ENCODE measurements at places on chromosomes 11 and 22. TPM values are rescaled to one million over a fixed set of nuclear protein-coding genes. Genes with fewer than 3 reads are reported as not detected.

DNA sequence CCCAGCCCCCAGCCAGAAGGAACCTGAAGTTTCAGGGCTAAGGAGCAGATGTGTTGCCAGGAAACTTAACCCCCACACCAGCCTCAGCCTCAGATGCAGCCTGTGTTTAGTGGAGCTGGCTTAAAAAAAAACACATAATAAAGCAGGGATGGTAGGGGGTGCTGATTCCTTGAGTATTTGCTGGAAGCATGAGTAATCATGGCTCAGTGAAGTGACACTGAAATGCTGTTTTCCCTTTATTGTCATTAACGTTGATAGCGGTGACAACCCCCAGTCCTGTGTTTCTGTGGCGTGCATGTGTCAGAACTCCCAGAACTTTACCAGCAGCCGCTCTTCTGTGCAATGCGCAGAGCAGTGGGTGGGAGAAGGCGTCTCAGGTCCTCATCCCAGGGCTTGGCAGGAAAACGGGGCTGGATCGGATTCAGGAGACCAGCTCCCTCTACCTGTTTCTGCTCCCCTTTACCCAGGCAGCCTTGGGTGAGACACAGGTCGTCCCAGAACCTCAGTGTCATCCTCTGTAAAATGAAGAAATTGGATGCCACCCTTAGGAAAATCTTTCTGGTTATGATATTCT, 1282.1 kb downstream of the TBC1D22A start:
- no peak overlapping the region for H3K4me3 ChIP-seq
- H3K4me1 ChIP-seq = no peaks in the 10 kb centered on the region
- no peak for DNase-seq
- H3K27ac ChIP-seq = no peak overlapping the region
- H3K36me3 ChIP-seq = no peaks in the 10 kb centered on the region

- no peaks in the 10 kb centered on the region for H3K36me3 ChIP-seq
- H3K27me3 ChIP-seq = peaks cover 21% of the 10 kb centered on the region
- peaks cover 5% of the 10 kb centered on the region for H3K4me1 ChIP-seq
- no peak overlapping the region for H3K27ac ChIP-seq
Measured at GRCh38 chr11:113241636-113242054, 72.7 kb upstream of the TTC12 start.

DNA sequence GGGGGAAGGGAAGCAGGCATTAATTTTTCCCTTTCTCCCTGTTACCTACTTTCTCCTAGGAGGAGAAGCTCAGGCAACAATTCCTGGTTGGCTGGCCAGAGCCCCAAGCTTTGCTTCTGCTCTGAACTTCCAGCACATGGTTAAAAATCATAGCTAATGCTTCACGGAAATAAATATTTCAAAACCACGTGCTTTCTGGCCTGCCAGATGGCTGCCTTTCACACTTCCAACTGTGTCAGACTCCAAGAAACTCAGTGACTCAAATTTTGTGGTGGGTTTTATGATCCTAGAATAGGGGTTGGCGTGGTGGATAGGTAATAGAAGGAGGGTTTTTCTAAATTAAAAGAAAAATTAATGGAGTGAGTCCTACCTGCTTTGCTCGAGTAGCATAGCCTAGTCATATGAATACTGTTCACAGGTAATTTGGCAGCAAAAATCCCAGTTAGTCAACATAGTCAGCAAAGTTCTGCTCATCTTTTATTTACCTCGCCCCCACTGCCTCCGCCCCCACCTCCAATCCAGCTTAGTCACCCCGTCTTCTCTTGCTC, 58.6 kb downstream of the SC5D start:
- H3K27ac ChIP-seq = no peak overlapping the region
- peaks cover 1% of the 10 kb centered on the region for H3K36me3 ChIP-seq

TMX2 gene
- 96.8 TPM for total RNA-seq
